ENCODE measurements at places on chromosomes 5 and 9.

GRCh38 chr9:133943036-133943780 is 48.9 kb downstream of the VAV2 start:
- DNase-seq: no peak

GRCh38 chr5:80955082-80955590 is 5.0 kb upstream of the RASGRF2 start:
- no peak for DNase-seq

DNA sequence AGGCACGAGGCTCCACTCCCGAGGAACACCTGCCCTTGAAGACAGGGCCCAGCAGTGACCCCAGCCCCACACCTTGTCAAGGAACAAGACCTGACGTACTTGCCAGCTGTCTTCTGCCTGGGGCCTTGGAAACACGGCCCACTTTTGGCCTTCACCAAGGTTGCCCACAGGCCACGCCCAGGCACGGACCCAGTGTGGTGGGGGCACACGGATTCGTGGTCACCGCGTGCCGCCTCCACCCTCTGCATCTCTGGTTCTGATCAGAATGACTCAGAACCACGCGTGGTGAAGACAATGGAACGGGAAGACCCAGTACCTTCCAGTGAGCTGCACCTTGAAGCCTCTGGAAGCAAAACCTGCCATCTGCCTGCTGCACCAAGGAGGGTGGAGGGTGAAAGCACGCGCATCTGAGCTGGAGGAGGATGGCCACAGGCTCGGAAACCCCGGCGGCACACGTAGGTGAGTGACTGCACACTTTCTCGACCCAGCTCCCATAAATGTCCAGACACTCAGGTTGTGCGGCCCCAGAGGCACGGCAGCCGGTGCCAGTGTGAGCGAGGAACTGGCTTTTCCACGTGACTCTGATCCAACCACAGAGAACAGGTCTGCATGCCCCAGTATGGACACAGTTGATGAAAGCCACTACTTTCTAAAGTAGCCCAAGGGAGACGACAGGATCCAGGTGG is 36.5 kb downstream of the LPCAT1 start:
- DNase-seq: no peak

GRCh38 chr9:34256104-34256503 is 73.0 kb downstream of the KIF24 start:
- DNase-seq: no peak

- no peak for DNase-seq
These were observed 88.2 kb downstream of the DCP2 start for GRCh38 chr5:113064806-113065205.

DNA sequence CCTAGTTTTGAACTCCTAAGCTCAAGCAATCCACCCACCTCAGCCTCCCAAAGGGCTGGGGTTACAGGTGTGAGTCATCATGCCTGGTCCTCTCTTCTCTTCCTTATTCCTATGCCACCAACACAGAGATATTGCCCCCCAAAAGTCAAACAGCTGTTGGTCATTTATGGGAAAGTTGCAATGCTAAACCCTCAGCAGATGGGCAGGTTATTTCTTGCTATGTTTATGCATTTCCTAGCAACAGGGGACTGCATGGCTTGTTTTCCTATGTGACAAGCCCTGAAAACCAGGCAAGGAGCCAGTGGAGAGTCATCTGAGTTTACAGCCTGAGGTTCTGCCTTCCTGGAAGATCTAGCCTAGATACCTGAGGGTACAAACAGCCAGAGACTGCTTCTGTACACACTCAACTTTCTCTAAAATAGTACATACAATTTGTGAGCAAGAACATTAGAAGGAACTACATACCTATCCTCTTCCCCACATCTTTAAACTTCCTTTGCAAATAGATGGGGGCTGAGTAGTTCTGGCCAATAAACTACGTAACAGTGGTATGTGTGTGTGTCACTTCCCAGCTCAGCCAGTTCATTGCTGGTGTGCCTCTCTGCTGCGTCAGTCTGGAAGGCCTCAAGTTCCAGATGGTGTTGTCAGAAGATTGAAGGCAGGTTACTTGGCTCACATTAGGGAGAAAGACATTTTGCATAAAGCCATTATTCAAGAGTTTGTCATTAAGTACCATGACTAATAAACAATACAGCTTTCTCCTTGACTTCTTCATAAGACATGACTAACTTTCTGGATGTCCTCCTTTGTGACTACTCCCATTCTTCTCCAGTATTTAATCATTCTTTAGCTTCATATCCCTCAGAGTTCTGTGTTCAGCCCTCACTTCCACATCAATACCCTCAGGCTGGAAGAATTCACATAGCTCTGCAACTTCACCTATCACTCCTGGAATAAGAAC is 65.3 kb downstream of the CSNK1A1 start:
- DNase-seq: no peak
